ENCODE measurements at places on chromosomes 6 and 20.

- DNase-seq: no peak
These were observed 5.2 kb downstream of the SYTL3 start for GRCh38 chr6:158654960-158655489.

DNA sequence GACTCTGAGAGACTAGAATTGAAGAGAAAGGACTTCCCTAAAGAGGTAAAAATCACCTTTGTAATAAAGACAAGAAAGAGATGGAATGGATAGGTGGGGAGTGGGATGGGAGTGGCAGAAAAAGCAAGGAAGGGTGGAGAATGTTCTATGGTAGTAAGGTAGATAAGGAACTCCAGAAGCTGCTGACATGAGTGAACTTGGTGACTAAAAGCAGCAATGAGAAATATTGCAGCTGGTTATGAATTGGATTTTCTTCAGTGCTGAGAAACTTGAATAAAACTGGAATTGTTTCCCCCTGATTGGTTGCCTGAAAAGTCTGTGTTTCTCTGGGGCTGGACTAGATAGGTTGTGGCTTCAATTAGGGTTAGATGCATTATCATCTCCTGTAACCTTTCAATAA, 15.7 kb upstream of the DTNBP1 start:
- DNase-seq: no peak

- DNase-seq: no peak
These were observed 39.3 kb downstream of the GTF2H5 start for GRCh38 chr6:158207422-158207788.

DNA sequence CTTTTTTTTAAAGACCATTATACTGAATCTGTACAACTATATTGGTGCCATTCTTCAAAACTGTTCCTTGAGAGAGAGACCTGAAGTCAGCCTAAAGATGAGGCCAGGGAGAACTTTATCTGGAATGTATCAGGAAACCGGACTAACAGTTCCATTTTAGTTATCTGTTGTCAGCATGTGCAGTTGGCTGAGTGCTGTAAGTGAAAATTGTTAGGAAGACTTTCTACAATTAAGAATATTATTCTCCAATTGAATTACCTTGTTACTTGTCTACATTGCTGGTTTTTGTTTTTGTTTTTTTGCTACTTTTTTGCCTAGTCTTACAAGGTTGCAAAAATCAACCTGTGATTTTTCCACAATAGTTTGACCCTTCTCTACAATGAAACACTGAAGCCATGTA, 7.5 kb downstream of the CEP57L1 start:
- no peak for DNase-seq

GRCh38 chr20:20201124-20201523, 148.8 kb downstream of the CFAP61 start:
- no peak for DNase-seq

DNA sequence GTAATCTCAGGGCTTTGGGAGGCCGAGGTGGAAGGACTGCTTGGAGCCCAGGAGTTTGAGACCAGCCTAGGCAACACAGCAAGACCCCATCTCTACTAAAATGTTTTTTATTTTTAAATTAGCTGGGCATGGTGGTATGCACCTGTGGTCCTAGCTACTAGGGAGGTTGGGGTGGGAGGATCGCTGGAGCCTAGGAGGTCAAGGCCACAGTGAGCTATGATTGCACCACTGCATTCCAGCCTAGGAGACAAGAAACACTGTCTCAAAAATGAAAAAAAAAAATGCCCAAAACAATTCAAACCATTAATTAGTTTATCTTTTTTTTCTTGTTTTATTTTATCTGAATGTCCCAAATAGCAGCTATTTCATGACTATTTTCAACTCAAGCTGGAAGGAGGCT, 85.8 kb downstream of the GMPR start:
- no peak for DNase-seq

- no peak for DNase-seq
These were observed 38.0 kb upstream of the HIVEP1 start for GRCh38 chr6:11974089-11974488.

Measured in T47D (cell line).